CD4-positive, alpha-beta T cell treated with Interleukin-4 for 4 hours (primary cell): ENCODE measurements at places on chromosomes 3 and 15.

GRCh38 chr3:49867400-49867799 is 2.3 kb downstream of the CAMKV start:
- DNase-seq = no peak

DNA sequence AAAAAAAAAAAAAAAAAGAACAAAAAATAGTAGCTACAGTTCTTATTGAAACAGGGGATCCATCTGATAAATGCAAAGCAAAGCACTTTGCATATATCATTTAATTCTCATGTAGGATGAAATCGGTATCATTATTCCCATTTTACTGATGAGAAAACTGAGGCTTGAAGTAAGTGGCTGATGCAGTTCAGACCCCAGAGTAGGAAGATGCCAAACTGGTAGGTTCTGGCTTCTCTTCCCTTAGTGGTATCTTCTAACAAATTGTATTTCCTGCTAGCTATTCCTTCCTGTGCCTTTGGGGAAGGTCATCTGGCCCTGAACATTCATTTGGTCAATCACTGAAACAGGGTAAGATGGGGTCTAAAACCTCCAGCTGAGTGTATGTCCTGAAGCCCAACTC is 21.9 kb downstream of the PIF1 start:
- DNase-seq = no peak

- DNase-seq = no peak
Measured at GRCh38 chr3:160830796-160831195, 74.8 kb downstream of the PPM1L start.

DNA sequence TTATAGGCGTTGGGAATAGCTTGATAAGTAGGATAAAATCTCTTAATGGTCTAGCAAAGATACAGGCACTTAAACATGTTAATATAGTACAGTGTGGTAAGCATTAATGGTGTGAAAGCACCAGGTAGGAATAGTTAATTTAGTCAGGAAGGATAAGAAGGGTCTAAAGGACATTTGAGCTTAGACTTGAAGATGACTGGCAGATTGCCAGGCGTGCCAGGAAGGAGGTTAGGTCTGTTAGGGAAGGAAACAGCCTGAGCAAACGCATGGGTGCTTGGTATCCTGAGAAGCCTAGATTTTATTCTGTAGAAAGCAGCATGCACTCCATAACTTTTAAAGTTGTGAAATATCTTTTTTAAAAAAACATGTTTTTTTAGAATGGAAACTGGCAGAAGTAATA is 17.7 kb downstream of the SEC62 start:
- no peak for DNase-seq

DNA sequence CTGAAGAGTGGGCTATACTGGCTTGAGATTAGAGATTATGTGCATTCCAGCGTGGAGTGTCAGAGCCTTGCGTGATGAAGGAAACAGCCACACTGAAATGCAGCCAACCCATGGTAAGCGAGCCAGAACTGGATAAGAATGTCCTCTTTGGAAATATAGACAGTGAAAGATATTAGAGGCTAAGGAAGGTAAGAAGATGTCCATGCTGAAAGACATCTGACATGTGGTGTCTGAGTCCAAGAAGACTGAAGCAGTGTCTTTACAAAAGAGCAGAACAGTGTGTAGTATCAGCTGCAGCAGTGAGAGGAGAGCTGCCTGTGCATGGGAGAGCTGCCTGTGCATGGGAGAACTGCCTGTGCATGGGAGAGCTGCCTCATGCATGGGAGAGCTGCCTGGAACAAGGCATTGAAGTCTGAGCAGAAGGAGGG is 672.2 kb downstream of the DIPK2A start:
- DNase-seq = no peak

DNA sequence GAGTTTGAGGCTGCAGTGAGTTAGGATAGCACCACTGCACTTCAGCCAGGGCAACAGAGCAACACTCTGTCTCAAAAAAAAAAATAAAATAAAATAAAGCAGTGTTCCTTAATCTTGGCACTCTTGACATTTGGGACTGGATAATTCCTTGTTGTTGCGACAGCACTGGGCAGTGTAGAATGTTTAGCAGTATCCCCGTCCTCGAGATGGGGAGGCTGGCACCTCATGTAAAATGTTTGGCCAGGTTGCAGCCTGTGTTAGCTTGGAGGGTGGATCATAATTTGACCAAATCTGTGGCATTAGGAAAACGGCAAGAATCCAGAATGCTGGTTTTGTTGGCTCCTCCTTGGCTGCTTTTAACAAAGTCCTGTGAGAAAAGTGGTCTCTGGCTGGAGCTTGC is 47.0 kb downstream of the ZNF445 start:
- no peak for DNase-seq

DNA sequence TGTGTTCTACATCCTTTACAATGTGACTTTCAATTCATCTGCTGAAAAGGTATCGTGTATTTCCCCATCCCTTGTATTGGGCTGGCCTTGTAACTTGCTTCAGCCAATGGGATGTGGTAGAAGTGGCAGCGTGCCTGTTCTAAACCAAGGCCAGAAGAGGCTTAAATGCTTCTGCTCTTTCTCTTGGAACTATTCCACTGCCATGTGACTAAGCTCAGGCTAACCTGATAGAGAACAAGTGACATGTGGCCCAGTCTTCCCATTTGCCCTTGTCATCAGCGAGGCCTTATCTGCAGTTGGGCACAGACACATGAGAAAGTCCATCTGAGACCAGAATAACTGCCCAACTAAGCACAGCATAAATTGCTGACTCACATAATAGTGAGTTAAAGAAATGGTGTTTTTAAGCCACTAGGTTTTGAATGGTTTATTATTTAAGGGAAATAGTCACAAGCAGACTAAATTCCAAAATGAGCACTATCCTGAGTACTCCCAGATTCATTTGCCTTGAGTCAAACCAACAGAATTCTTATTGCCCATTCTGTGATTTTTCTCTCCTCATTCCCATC is 230.2 kb downstream of the CPNE4 start:
- DNase-seq = no peak

DNA sequence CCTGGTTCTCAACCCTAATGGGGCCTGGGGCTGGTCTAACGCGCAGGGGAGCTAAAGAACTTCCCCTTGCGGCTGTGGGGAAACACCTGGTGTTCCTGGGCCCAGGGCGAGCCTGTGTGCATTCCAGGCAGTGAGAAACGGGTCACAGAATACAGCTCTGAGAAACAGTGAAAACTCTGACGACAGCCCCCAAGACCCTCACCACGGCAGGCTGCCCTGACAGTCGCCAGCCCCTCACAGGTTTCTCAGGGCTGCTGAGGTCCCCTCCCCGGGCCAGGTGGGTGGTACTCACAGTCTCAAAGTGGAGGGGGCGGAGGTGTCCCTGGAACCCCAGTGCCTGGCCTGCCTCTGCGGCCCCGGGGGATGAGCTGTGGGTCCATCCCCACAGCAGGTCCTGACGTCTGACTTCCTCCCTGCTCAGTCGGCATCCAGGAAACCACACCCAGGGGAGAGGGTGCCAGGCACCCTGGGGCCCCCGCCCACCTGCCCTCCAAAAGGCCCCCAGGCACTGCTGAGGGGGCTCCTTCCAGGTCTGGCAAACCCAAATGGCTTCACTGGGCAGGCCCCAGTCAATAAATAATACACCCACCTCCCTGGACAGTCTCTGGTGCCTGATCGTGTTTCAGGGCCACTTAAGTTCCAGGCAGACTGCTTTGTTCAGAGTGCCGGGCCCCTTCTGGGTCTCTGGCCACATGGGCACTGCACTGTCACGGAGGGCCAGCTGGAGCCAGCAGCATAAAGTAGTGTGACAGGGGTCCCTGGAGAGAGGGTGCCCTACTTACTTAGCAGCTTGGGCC is 57.7 kb downstream of the IQSEC1 start:
- DNase-seq = peak; percentile 66

DNA sequence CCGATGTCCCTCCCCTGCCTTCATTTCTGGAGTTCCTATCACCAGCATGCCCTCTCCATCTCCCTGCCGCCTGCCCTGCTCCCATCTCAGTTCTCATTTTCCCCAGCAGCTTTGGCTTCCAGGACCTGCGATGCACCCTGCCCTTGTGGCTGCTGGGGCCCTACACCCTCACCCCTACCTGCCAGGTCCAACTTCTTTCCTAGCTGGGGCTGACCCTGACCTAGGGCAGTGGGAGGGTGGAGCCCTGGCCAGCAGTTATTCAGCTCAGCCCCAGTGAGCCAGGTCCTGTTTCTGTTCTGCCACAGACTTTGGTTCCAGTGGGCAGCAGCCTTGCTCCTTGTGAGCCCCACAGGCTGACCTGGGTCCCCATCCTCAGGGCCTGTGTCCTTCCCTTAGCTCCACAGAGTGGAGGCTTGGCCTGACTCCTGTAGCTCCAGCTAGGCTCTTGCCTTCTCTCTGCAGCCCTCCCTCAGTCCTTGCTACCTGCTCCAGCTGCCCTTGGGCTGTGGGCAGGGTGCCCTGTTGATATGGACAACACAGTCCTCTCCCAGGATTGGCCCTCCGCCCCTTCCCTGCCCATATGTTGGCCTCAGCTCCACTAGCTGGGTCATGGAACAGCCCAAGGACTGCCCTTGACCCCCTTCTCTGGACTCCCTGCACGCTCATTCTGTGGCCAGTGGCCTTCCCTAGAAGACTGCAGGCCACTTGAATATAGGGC is 34.7 kb upstream of the PDE8A start:
- no peak for DNase-seq

DNA sequence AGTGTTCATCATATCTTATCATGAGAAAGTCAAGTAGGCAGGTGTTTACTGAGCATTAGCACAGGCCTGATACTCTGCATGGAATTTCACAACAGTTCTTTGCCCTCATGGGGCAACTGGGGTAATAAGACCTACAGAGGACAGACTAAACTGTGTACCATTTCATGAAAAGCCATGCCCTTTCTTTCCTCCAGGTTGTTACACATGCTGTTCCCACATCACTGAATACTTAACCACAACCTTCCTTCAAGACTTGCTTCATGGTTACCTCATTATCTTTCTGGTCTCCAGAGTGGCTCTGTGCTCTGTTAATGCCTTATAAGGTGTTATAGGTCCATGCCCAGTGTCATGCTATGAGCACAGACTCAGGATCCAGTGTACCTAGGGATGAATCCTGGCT is 28.2 kb upstream of the RSL24D1 start:
- DNase-seq = peak; percentile 47

DNA sequence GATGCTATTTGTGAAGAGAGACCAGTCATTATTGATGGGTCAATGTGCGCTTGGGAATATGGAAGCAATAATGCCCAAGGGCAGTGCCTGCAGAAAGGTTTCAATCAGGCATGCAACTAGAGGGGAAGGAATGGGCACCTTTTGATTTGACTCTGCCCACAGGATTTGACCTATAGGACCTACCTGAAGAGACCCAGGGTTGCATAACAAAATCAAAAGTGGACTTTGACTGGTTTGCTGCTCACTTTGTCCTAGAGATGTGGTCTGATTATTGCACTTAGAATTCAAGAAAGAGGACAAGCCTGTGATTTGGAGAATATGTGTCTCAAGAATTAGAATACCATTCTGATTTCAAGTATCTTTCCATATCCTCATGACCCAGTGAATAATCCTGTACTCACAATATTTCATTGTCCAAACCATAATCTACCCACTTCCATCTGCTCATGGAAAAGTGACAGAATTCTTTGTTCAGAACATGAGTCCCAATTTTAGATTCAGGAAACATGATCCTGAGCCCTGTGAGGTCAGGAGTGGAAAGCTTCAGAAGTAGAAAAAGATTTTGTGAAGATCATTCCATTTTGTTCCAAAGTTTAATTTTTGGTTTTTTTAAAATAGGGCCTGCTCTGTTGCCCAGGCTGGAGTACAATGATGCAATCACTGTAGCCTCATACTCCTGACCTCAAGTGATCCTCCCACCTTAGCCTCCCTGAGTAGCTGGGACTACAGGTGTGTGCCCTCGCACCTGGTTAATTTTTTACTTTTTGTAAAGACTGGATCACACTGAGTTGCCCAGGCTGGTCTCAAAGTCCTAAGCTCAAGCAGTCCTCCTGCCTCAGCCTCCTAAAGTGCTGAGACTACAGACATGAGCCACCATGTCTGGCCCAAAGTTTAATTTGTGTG is 151.3 kb upstream of the NR2E3 start:
- no peak for DNase-seq

GRCh38 chr3:119601154-119601553 is 3.5 kb downstream of the PLA1A start:
- DNase-seq = no peak

DNA sequence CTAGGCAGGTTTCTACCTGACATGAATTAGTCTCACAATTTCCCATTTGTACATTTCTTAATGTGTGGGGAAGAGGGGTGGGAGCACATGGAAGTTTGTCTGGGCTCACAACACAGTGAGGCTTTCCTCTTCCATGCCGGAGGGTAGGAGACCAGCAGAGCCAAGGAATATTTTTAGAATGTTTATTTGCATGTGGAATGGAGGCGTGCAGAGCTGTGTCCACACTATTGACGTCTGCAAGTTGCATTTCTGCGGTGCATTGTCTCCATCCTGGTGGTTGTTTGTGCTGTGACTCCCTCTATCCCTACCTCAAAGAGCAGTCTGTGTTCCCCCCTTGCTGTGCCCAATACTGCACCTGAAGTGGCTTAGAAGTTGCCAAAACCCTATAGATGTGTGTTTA is 103.1 kb upstream of the LRTM1 start:
- no peak for DNase-seq

GRCh38 chr3:55604402-55604801 is 117.3 kb upstream of the WNT5A start:
- DNase-seq = no peak

DNA sequence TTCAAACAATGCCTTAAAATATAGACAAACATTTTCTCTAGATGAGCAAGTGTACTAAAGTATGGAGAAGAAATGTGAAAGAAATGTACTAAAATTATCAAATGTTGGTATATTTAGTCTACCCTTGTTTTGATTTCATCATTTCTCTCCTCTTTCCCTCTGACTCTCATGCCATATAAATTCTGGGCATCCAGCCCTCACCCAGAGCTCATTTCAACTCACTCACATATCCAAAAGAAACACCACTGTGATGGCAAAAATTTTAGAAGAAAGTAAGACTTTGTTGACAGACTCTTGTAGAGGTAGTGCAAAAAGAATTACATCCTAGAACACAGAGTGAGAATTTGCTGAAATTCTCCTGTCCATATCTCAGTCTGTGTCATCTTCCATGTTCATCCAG is 377.8 kb upstream of the SUCLG2 start:
- no peak for DNase-seq

DNA sequence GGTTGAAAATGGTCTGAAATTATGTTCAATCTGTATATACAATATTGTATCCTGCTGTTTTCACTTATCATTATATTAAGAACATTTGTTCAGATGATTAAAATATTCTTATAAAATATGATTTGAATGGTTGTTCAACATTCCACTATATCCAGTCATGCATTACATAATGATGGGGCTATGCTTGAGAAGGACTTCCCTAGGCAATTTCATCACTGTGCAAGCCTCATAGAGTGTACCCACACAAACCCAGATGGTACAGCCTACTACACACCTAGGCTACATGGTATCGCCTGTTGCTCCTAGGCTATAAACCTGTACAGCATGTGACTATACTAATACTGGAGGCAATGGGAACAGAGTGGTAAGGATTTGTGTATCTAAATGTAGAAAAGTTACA is 30.5 kb downstream of the SLC7A14 start:
- DNase-seq = no peak

DNA sequence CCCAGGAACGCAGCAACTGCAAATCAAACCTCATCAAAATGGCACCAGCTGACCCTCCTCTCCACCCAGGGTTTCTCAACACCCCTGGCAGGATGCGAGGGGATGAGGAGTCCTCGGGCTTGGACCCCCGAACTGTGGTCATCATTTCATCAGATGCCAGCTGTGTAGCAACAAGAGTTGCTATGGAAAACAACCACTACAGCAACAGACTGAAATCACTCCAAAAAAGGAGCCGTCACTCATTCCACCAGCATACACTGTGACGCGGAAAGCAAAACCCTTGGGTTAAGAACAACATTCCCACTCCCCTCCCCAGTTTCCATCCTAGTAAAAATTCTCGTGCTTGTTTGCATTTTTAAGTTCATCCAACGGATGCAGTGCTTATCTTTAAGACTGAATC is 40.1 kb downstream of the VGLL4 start:
- DNase-seq = no peak
